ENCODE measurements at places on chromosomes 11 and 22.

- peak; percentile 12 for DNase-seq
Observed at GRCh38 chr11:97963528-97964331, 1057.0 kb upstream of the CNTN5 start.

DNA sequence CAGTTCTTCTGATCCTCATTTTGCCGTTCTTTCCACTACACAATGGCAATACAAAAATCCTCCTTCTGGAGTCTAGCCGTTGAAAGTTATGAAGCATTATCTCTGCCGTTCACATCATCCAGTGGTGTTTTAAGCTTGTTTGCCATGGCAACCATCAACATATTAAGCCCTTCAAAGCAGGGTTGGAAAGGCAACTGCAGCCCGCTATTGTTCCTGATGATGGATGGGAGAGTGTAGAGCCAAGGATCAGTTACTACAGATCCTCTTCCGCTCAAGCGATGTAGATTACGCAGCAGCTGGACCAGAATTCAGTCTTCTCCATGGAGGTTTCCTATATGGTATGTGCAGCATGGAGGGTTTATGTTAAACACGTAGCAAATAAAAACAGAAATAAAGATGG lies 352.7 kb downstream of the NTM start:
- DNase-seq: no peak

- DNase-seq: no peak
Observed at GRCh38 chr11:74605403-74605802, 13.0 kb downstream of the POLD3 start.

- no peak for DNase-seq
Observed at GRCh38 chr11:33926671-33927552, 35.0 kb upstream of the LMO2 start.

GRCh38 chr11:87660926-87661660 lies 514.1 kb downstream of the RAB38 start:
- no peak for DNase-seq

- DNase-seq: peak; percentile 17
Observed at GRCh38 chr11:73085189-73085875, 56.8 kb downstream of the FCHSD2 start.

- no peak for DNase-seq
Observed at GRCh38 chr11:125397421-125397820, 98.6 kb downstream of the FEZ1 start.

GRCh38 chr11:72642043-72642883 lies 32.0 kb downstream of the PDE2A start:
- DNase-seq: peak; percentile 3

GRCh38 chr11:112469376-112469775 lies 208.7 kb upstream of the PLET1 start:
- no peak for DNase-seq

DNA sequence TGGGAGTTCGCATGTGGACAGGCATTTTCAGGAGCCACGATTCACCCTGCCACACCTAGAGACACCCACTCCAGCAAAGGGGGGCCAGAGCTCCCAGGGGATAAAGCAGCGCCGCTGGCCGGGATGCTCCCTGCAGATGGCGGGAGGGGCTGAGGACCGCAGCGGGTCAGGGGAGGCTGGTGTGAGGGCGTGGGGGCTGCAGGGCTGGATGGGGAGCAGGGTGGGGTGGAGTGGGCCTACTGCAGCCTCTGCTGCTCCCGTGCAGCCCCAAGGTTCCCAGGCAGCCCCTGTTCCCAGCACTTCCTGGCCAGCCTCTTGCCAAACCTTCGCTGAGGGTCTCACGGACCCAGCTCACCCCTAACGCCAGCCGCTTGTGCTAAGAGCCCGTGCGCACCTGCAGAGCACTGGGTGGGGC lies 13.0 kb downstream of the MUC5B start:
- no peak for DNase-seq

GRCh38 chr11:23404225-23405160 lies 544.2 kb upstream of the CCDC179 start:
- no peak for DNase-seq

DNA sequence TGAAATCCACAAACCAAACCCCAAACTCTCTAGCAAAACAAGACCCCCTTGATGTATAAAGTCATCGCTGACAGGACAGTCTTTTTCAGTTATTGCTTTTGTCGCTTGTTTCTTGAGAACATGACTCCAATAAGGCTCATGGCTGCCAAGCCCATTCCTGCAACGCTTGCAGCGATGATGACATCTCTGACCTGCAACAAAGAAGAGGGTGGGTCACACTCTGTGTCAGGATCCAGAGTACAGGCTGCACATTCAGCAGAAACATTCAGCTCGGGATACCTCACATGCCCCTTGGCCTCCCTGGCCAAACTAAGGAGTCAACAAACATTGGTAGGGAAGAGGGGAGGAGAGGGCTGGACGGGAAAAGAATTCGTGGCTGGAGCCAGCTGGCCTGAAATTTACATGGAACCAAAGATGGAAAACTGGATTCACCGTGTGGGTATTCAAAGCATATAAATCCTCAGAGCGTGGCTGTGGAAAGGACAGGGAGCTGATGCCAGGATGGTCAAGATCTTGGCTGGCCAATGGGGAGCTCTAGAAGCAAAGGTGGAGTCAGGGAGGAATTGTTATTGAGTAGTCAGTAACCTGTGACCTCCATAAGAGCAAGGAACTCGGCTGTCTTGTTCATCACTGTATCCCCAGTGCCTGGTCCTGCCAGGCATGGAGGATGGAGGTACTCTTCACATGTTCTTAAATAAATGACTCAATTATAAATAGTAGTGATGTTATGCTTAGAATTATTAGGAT lies 11.8 kb upstream of the PLAAT2 start:
- DNase-seq: peak; percentile 10

GRCh38 chr11:128022007-128022368 lies 565.4 kb downstream of the ETS1 start:
- peak; percentile 50 for DNase-seq

- DNase-seq: peak; percentile 86
Observed at GRCh38 chr11:113384551-113384950, 3.0 kb upstream of the ANKK1 start.

GRCh38 chr11:20373568-20374209 lies 10.2 kb downstream of the HTATIP2 start:
- no peak for DNase-seq

DNA sequence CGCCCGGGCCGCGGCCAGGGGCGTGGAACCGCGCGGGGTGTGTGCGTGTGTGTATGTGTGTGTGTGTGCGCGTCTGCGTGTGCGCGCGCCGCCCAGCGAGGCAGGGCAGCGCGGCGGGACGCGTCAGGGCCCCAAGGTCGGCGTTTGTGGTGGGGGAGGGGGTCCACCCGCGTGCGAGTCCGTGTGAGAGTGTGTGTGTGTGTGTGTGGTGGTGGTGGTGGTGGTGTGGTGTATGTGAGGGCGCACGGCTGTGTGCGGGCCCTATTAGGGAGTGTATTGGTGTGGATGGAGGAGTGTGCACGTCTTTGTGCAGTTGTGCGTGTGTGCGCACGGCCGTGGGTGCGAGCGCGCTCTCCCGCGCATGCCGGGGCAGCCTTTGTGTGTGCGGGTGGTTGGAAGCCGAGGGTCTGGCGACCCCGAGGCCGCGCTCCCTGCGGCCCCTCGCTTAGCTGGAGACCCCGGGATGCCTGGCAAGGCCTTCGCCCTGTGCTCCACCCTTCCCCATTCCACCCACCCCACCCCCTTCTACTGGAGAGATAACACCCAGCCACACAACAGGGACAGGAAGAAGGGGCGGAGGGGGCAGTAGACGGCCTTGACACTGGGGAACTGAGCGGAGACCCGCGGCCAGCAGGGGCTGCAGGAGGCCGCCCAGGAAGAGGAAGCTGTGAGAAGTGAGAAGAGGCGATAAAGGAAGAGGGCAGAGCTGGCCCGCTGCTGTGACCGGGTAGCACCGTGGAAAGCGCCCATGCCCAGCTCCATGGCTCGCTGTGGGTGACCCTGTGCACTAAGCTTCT lies 528 bp upstream of the ARRB1 start:
- DNase-seq: peak; percentile 55

DNA sequence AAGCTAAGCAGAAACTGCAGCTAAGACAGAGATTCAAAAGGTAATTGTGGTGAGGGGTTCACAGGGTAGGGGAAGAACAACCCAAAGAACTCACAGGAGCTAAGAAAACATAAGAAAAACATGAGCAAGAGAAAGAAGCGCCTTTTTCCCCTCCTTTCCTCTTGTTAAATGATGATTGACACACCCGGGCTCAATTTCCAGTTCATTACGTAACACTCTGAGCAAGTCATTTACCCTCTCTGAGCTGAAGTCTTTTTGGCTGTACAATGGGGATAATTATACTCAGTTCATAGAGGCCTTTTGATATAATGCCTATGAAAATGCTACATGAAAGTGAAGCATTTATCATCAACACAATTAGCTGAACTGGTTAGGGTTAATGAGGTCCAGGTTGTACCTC lies 17.2 kb downstream of the LRP4 start:
- no peak for DNase-seq

GRCh38 chr11:102280245-102280833 lies 36.9 kb upstream of the BIRC3 start:
- no peak for DNase-seq

DNA sequence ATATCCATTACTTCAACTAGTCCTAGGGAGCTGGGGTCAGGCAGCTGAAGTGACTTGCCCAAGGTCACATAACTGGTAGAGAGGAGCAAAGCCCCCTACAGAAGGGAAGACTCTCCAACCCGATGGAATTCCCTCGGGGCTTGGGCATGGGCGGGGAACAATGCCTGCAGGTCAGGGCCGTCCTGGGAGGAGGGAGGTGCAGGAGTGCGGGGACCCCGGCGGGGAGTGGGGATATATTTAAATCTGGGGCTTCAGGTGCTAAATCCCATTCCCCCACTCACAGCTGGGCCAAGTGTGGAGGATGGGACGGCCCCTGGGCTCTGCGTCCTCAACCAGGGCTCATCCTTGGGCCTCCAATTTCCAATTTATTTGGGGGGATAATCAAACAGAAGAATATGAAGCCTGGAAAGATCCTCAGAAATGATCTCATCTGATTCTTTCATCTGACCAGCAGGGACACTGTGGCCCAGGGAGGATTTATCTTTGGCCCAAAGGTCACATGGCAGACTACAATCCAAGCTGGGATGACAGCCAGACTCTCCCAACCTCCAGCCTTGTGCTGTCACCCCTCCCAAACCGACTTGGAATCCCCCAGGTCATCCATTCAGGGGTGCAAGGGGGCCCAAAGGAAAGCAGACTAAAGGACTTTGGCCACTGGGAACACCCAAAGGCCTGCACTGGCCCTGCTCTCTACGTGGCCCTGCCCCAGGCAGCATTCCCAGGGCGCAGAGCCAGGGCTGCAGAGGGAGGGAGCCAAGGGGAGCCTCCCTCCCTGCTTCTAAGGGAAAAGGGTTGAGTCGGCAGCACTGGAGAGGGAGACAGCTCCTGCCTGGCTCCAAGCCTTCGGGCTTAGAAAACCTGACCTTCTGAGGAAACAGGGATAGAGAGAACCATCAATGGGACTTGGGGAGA lies 8.7 kb upstream of the C1QTNF6 start:
- DNase-seq: peak; percentile 87

GRCh38 chr22:34255042-34255441 lies 334.8 kb upstream of the LARGE1 start:
- DNase-seq: no peak

DNA sequence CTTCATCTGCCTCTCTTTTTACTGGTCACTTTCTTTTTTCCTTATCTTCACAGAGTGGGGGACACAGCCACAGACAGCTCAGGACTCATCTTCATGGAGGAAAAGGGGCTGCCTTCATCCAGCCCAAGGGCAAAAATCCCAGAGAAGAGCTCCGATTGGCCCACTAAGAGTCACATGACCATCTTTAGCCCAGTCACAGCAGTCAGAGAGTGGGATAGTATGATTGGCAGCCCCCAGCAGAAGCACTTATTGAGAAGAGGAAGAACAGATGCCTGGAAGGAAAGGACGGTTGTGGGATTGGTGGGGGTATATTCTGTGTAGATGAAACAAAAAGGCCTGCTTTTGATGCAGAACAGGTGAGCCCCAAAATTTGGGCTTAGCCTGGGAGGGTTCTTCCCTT lies 77.8 kb downstream of the MN1 start:
- DNase-seq: no peak

DNA sequence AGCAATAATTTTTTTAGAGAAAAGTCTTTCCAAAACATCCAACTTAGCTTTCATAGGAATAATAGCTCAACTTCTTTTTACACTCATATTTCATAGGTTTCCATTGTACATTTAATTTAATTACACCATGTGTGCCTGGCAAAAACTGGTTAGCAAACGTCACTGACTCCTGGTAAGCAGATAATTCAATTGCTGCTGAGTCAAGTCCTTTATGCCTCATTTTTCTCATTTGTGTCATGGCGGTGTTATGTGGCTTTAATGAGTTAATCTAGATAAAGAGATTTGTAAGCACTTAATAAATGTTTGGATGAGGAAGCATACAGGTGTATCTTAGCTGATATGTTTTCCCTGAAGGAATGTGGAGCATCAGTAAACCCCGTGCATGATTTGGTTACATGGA lies 41.2 kb upstream of the PAK1 start:
- DNase-seq: no peak

DNA sequence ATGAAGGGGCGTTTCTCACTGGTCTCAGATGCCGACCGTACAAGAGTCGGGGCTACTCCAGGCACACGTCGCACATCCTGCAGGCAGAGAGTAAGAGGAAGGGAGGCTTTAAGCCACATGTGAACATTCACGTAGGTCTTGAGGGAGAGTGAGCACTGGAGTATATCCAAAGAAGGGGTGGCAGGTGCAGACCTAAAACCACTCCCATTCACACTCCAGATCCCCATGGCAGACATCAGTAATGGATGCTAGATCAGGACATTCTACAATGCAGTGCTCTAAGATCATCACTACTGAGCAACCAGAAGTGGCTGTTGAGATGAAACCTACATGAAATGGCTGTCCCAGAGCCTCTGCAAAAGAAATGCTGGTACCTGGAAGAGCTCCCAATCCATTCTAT lies 39.0 kb downstream of the WT1 start:
- no peak for DNase-seq

DNA sequence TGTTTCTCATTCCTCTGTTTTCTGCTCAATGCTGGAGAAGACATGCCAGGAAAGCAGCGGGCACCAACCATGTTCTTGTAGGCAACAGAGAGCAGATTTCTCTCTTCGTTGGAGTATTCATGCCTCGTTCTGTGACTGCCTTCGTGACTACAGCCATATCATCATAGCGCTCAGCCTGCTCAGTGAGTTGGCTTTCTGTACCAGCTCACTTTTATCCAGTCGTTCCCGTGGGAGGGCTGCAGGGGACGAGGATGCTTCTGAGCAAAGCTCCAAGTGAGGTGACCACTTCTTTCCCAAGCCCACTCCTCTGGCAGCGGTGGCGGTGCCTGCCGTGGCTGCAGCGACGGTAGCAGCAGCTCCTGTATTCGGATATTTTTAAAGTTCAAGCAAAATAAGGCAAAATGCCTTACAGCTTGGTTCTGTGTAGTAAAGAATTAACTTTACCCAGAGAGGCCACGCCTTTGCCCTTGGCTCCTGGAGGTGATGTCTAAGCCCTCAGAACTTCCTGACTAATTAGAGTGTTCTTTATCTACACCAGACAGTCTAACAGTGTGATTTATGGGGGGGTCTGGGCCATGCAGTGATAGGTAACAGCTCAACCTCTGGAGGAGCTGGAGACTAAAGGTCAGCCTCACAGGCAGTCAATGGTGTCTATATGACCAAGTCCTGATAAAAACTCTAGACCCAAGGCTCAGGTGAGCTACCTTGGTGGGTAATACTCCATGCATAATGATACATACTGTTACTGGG lies 35.3 kb downstream of the LDHAL6A start:
- no peak for DNase-seq

Measured in AG10803 (cell line).